NCI-H774 (cell line): ENCODE measurements at places on chromosomes 7 and 10.

GRCh38 chr7:96547371-96547811 lies 162.3 kb downstream of the SEM1 start:
- DNase-seq = peak; percentile 90

GRCh38 chr7:55469271-55469681 lies 103.0 kb downstream of the VOPP1 start:
- no peak for DNase-seq

- DNase-seq = no peak
Observed at GRCh38 chr10:58436071-58436470, 50.9 kb downstream of the TFAM start.

DNA sequence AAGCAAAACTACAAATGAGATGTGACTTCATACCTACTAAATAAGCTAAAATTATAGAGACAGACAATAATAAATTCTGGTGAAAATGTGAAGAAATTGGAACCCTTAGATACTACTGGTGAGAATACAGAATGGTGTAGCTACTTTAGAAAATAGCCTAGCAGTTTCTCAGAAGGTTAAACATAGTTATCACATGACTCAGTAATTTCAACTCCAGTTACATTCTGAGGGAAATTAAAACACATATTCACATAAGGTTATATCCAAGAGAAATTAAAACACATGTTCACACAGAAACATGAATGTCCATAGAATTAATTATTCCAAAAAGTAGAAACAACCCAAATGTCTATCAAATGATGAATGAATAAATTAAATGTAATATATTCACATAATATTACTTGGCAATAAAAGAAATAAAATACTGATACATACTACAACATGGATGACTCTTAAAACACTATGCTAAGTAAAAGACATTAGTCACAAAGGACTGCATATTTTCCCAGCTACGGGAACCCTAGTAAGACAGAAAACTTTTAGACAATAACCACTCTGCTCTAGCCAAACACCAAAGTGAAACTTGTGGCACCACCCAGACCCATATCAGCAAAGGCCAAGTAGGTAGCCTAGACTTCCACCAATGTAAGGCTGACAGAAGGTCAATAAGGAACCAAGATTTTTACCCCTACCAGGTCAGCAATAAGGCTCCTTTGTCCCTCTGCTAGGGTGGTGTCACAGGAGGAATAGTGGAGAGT lies 25.1 kb downstream of the SLC25A40 start:
- no peak for DNase-seq

- DNase-seq = no peak
Observed at GRCh38 chr7:42590771-42591310, 321.0 kb downstream of the C7orf25 start.
